ENCODE measurements at places on chromosomes 5 and 9.

- no peak for DNase-seq
Observed at GRCh38 chr5:83360573-83360972, 111.0 kb upstream of the VCAN start.

DNA sequence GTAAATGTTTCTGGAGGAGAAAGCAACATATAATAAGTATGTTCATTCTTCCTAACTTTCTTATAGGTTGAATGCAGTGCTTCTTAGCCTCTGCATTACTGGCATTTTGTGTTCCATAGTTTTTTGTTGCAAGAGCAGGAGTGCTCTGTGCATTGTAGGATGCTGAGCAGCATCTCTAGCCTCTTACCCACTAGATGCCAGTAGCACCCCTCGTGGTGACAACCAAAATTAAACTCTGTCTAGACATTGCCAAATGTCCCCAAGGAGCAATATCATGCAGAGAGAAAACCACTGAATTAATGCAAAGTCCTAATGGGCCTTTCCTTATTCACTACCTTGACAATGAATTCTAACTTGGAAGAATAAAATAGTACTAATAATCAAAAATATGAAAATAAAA is 147.0 kb downstream of the GLIS3 start:
- no peak for DNase-seq

- no peak for DNase-seq
Observed at GRCh38 chr9:83570359-83570758, 32.2 kb upstream of the FRMD3 start.

GRCh38 chr9:109479822-109480221 is 18.3 kb downstream of the PTPN3 start:
- DNase-seq = no peak

GRCh38 chr9:8706531-8706930 is 907.0 kb upstream of the DMAC1 start:
- DNase-seq = no peak

DNA sequence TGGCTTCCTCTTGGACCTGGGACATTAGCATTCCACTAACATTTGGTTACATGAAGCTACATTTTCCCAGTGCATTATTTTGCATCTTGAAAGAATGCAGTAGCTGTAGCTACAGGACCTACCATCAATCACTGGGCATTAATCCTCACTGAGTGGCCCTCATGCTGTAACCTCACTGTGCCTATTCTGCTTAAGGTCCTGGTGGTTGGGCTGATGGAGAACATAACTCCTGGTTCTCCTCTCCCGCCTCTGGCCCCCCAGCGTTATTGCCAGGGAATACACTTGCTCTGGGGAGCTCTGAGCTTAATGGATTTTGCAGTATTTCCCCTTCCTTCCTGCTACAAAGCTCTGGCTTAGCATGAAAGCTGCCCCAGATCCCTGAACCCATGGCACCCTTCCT is 111.5 kb upstream of the EQTN start:
- DNase-seq = no peak

DNA sequence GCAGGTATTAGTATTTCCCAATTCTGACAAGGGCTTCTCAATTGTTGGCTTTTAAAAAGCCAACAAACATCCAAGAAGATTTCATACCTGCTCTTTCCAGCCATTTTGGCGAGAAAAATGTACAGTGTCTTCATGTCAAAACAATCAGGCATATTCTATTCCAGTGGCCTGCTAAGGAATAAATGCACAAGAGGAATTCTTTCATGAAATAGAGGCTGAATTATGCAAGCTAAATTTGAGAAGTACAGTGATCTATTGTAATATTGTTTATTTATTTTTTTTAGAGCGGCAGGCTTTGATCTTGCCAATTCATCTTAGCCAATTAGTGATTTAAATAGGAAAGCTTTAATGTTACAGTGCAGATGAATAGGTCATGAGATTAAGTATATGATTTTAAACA is 49.3 kb downstream of the NLN start:
- no peak for DNase-seq

DNA sequence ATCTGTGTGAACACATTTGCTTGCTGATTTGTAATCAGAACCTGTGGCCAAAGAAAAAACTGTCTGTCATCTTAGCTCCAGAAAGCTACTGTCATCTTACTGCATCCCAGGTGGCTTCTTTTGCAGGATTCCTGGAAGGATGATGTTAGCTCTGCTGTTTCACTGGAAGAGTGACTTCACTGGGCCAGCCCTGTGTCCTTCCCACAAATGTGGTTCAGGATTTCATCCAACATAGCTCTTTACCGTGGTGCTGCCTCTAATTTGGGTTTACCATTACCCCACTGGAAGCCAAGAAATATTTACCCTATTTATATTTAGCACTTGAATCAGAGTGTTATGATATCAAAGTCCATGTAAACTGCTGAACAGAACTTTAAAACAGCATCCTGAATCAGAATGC is 501.0 kb downstream of the GADD45G start:
- no peak for DNase-seq

DNA sequence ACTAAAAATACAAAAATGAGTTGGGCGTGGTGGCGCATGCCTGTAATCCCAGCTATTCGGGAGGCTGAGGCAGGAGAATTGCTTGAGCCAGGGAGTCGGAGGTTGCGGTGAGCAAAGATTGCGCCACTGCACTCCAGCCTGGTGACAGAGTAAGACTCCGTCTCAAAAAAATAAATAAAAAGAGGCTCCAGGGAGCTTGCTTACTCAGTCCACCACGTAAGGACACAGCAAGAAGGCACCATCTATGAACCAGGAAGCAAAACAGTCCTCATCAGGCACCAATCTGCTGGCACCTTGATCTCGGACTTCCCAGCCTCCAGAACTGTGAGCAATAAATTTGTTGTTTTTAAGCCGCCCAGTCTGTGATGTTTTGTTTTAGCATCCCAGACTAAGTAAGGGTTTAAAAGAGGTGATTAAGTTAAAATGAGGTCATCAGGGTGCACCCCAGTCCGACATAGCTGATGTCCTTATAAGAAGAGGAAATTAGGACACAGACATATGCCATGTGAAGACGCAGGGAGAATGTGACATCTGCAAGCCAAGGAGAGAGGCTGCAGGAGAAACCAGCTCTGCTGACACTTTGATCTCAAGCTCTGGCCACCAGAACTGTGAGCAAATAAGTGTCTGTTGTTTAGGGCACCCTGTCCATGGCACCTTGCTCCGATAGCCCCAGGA is 45.9 kb downstream of the C9orf50 start:
- no peak for DNase-seq

DNA sequence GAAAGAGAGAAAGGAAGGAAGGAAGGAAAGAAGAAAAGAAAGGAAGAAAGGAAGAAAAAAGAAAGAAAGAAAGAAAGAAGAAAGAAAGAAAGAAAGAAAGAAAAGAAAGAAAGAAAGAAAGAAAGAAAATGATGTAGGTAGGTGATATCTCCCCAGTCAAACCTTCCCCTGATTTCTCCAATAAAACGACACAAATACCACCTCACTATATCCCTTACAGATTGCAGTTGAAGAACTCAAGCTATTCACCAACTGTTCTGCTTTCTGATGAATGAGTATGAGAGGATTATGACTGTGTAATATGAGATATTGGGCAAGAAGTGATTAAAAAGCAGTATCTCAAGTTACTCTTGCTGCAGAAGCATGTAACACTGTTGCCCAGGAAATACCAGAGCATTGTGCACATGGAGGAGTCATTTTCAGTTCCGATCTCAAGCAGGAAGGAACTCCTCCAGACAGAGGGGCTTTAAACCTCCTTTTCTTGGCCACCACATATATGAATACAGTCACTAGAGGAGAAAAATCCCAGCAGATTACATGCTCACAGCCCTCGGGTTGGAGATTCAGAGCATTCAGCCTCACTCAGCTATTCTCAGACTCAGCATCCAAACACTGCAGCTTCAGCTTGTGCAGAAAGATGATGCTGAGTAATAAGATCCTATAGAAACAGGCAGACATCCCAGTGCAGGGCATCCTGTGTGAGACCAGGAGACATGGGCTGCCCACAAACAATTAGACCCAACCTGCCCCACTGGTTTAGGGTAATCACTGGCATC is 61.4 kb downstream of the UGCG start:
- no peak for DNase-seq

DNA sequence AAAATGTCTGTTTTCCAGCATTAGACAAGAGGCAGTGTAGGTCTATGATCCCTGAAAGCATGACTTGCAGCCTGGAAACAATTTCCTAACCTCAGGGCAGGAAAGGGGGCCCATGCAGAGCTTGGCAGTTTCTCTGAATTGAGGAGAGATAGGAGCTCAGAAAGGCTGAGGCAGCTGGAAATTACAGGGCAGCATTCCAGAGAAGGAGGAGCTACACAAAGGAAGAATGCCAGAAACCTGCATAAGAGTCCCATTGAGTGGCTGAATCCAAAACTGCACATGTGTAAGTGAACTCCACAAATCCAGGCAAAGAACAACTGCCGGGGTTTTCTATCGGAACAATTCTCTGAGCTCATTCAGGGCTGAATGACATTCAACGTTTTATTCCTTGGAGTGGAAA is 346.8 kb downstream of the PIK3R1 start:
- no peak for DNase-seq

DNA sequence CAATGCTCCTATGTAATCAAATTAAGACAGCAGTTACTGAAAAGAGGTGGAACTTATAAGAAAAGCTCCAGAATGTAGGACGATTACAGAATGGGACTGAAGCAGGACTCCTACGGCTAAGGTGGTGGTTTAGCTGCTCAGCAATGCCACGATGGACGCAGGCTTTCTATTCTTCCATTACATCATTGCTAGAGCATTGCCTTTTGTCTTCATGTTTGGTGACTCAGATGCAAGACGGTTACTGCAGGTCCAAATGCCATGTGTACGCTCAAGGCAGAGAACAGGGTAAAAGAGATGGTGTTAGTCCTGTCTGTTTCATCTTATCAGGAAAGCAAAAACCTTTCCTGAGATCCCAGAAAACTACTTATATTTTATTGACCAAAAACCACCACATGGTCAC is 255.1 kb downstream of the ZSWIM6 start:
- no peak for DNase-seq

GRCh38 chr9:123620239-123620638 is 264.2 kb downstream of the CRB2 start:
- DNase-seq = no peak

DNA sequence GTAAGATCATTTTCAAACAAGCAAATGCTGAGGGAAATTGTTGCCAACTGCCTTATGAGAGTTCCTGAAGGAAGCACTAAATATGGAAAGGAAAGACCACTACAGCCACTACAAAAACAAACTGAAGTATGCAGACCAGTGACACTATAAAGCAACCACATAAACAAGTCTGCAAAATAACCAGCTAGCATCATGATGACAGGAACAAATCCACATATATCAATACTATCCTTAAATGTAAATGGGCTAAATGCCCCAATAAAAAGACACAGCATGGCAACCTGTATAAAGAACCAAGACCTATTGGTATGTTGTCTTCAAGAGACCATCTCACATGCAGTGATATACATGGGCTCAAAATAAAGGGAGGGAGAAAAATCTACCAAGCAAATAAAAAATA is 113.2 kb downstream of the DTWD2 start:
- DNase-seq = no peak

- no peak for DNase-seq
Observed at GRCh38 chr9:135297456-135298075, 182.0 kb upstream of the PPP1R26 start.

GRCh38 chr5:37495668-37496347 is 116.7 kb downstream of the WDR70 start:
- DNase-seq = no peak

DNA sequence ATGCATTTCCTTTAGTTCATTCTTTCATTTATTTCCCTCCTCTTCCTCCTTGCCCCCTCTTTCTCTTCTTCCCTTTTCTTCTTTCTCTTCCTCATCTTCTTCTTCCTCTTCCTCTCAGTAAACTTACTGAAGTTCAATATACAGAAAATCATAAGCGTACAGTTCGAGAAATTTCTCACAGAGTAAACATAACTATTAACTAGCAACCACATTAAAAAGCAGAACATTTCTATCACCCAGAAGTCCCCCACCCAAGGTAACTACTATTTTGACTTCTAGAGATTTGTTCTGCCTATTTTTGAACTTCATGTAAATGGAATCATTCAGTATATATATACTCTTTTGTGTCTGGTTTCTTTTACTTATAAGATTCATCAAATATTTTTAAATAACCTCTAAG is 48.2 kb downstream of the TNFAIP8 start:
- DNase-seq = no peak

GRCh38 chr9:107548298-107549142 is 59.0 kb upstream of the KLF4 start:
- no peak for DNase-seq

- no peak for DNase-seq
Observed at GRCh38 chr9:20022410-20022809, 233.6 kb upstream of the SLC24A2 start.

DNA sequence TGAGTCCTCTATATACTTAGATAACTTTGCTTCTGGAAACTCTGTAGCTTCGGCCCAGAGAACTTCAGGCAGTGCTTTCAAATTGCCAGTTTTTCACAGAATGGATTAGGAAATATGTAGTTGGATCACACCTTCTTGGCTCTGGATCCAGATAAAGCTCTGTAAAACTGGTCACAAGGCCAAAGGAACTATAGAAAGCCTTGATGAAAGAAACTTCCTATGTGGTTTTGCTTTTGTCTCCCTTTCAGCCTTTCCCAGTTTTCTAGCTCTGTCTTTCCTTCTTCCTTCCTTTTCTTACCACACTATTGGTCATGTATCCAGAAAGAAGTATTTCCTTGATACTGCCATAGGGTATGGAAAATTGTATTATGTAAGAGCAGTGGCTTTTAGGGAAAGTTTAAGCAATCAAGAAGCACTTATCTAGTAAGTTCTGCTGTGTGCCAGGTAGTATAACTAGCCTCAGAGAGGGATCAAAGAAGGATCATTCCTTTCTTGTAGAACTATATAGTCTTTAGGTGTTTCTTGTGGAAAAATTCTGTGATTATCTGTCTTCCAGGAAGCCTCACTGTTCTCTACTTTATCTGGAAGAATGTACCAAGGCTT is 6.3 kb downstream of the GPR21 start:
- DNase-seq = no peak

DNA sequence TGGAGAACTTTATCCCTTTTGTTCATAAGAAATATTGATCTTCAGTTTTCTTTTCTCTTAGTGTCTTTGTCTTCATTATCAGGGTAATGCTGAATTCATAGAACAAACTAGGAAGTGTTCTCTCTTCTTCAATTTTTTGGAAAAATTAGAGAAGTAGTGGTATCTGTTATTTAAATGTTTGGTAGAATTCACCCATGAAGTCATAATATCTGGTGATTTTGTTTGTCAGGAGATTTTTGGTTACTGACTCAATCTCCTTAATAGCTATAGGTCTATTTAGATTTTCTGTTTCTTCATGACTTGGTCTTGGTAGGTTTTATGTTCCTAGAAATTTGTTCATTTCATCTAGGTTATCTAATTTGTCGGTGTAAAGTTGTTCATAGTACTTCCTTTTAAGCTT is 45.4 kb upstream of the STARD4 start:
- no peak for DNase-seq
